T-cell (primary cell): ENCODE measurements at places on chromosomes 2 and 18. TPM values are rescaled to one million over a fixed set of nuclear protein-coding genes. Genes with fewer than 3 reads are reported as not detected.

The PLA2R1 gene
- total RNA-seq = 0.20 TPM

The SIX2 gene
- total RNA-seq = not detected

The LBX2 gene
- 0.73 TPM for total RNA-seq

The EGR4 gene
- 0.35 TPM for total RNA-seq

The SLC4A3 gene
- total RNA-seq = 0.37 TPM

The RELCH gene
- 46.5 TPM for total RNA-seq

The SLC16A14 gene
- 0.44 TPM for total RNA-seq

The SIX3 gene
- not detected for total RNA-seq

The ELOA2 gene
- not detected for total RNA-seq

The PAX8 gene
- total RNA-seq = 1.3 TPM

The ABCB11 gene
- total RNA-seq = 0.03 TPM

- H3K27me3 ChIP-seq = no peaks in the 10 kb centered on the region
- H3K4me1 ChIP-seq = no peaks in the 10 kb centered on the region
- peaks cover 10% of the 10 kb centered on the region for H3K36me3 ChIP-seq
Observed at GRCh38 chr18:24127735-24128134, 11.1 kb upstream of the CABYR start.

GRCh38 chr2:142218471-142218870 lies 87.7 kb upstream of the LRP1B start:
- no peak overlapping the region for H3K27ac ChIP-seq
- H3K4me1 ChIP-seq = no peaks in the 10 kb centered on the region
- no peaks in the 10 kb centered on the region for H3K27me3 ChIP-seq
- H3K36me3 ChIP-seq = no peaks in the 10 kb centered on the region
- no peak overlapping the region for H3K4me3 ChIP-seq
- DNase-seq = no peak

- H3K27me3 ChIP-seq = no peaks in the 10 kb centered on the region
- H3K4me1 ChIP-seq = no peaks in the 10 kb centered on the region
- no peak overlapping the region for H3K27ac ChIP-seq
- H3K36me3 ChIP-seq = no peaks in the 10 kb centered on the region
- DNase-seq = no peak
- no peak overlapping the region for H3K4me3 ChIP-seq
Observed at GRCh38 chr2:54208364-54209240, 47.4 kb downstream of the TSPYL6 start.

- H3K4me1 ChIP-seq = no peaks in the 10 kb centered on the region
- H3K36me3 ChIP-seq = no peaks in the 10 kb centered on the region
- H3K27ac ChIP-seq = no peak overlapping the region
- no peak for DNase-seq
- no peaks in the 10 kb centered on the region for H3K27me3 ChIP-seq
Observed at GRCh38 chr2:66929632-66930338, 467.3 kb upstream of the ETAA1 start.

GRCh38 chr2:201084863-201085262 lies 13.1 kb downstream of the NDUFB3 start:
- peaks cover 15% of the 10 kb centered on the region for H3K36me3 ChIP-seq
- no peak for DNase-seq
- H3K4me1 ChIP-seq = no peaks in the 10 kb centered on the region
- H3K4me3 ChIP-seq = no peak overlapping the region

DNA sequence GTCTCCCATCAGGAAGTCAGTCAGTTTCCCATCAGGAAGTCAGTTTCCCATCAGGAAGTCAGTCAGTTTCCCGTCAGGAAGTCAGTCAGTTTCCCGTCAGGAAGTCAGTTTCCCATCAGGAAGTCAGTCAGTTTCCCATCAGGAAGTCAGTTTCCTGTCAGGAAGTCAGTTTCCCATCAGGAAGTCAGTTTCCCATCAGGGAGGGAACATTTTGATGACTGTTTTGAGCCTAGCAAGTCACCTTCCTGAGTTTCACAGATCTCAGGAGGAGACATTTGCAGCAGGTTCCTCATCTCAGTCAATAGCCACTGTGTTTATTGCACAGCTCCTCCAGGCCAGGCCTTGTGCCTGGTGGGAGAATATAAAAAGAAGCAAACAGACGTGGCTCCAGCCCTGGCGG lies 31.9 kb downstream of the DIPK1C start:
- H3K36me3 ChIP-seq = no peaks in the 10 kb centered on the region
- H3K27me3 ChIP-seq = peaks cover 4% of the 10 kb centered on the region
- peaks cover 6% of the 10 kb centered on the region for H3K4me1 ChIP-seq
- H3K27ac ChIP-seq = no peak overlapping the region
- H3K4me3 ChIP-seq = no peak overlapping the region
- no peak for DNase-seq

DNA sequence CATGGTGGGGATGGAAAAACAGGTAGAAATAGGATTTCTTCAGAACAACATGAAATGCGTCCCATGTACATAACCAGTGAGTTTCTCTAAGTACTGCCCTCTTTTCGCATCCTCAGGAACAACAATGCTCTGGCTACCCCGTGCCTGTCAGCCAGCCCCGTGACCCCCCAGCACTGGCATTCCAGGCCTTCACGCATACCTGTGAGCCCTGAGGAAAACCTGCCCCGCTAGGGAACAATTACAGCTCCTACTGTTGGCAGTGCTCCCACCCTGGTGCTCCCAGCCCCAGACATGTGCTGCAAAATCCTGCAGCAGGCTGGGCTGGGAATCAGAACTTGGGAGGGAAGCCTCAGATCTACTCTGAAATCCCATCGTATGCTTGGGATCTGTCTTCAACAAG lies 9.1 kb downstream of the SMAD7 start:
- peak overlapping the region; percentile 75 for H3K27ac ChIP-seq
- no peaks in the 10 kb centered on the region for H3K27me3 ChIP-seq
- no peaks in the 10 kb centered on the region for H3K36me3 ChIP-seq
- peaks cover 71% of the 10 kb centered on the region for H3K4me1 ChIP-seq
- no peak for DNase-seq

DNA sequence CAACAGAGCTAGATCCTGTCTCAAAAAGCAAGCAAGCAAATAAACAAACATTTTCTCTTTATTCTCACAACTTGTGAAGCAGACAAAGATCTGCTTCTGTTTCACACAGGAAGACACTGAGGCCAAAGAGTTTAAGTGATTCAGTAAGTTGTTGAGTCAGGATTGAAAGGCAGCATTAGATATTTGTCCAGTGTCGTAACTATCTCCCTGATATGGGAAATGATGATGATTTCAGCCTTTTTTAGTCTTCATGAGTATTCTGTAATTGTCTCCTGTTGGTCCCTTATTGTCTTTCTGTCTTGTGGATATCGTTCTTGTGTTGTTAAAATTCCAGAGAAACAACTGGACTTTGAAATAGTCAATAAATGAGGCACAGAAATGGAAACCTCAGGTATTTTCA lies 59.6 kb downstream of the GATA6 start:
- H3K27ac ChIP-seq = no peak overlapping the region
- no peaks in the 10 kb centered on the region for H3K36me3 ChIP-seq
- no peak for DNase-seq
- H3K4me3 ChIP-seq = no peak overlapping the region
- peaks cover 5% of the 10 kb centered on the region for H3K27me3 ChIP-seq

- peaks cover 33% of the 10 kb centered on the region for H3K27me3 ChIP-seq
- H3K36me3 ChIP-seq = no peaks in the 10 kb centered on the region
- DNase-seq = no peak
- H3K4me1 ChIP-seq = peaks cover 11% of the 10 kb centered on the region
- H3K27ac ChIP-seq = no peak overlapping the region
Observed at GRCh38 chr2:216366777-216367471, 5.4 kb downstream of the MARCHF4 start.

DNA sequence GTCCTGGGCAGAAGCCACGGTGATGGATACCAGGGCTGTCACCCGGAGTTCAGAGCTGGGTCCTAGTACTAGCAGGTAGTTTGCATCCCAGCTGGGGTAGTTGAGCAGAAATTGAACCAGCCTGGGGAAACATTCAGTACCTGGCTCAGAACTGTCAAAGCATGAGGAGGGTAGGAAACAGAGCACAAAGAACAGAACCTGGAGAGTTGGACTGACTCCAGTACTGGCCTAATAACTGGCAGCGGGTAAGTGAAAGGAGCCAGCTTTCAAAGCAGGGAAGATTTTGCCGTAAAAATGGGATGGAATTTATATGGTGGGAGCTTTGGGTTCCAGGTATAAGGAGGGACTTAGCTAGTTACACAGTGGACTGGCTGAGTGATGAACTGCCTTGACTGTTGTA lies 23.8 kb downstream of the ATG16L1 start:
- peaks cover 15% of the 10 kb centered on the region for H3K4me1 ChIP-seq
- H3K36me3 ChIP-seq = peaks cover 88% of the 10 kb centered on the region
- DNase-seq = no peak
- no peaks in the 10 kb centered on the region for H3K27me3 ChIP-seq
- no peak overlapping the region for H3K4me3 ChIP-seq
- H3K27ac ChIP-seq = no peak overlapping the region

DNA sequence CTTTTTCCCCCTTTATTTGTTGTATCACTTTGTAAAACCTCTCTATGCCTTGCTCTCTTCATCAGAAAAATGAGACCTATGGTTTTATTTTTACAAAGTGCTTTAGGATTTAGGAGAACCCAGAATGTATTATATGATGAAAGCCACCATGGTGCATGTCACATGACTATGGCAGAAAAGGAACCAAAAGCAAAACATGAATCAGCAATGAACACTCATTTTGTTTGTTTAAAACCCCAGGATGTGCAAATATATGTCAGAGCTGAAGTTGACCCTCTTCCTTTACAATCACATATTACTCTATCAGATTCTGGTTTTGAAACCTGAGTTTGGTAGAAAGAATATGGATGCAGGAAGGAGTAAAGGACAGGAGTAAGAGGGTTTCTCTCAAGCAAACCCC lies 70.0 kb downstream of the FIGN start:
- no peaks in the 10 kb centered on the region for H3K36me3 ChIP-seq
- DNase-seq = no peak
- H3K4me1 ChIP-seq = no peaks in the 10 kb centered on the region
- H3K27me3 ChIP-seq = no peaks in the 10 kb centered on the region
- H3K27ac ChIP-seq = no peak overlapping the region

- H3K4me3 ChIP-seq = no peak overlapping the region
- DNase-seq = no peak
- H3K27me3 ChIP-seq = no peaks in the 10 kb centered on the region
- H3K27ac ChIP-seq = no peak overlapping the region
- H3K36me3 ChIP-seq = no peaks in the 10 kb centered on the region
Observed at GRCh38 chr2:123916531-123916930, 108.6 kb upstream of the CNTNAP5 start.

GRCh38 chr2:157184161-157184895 lies 73.2 kb upstream of the GALNT5 start:
- H3K4me3 ChIP-seq = no peak overlapping the region
- H3K27me3 ChIP-seq = no peaks in the 10 kb centered on the region
- no peak for DNase-seq
- no peaks in the 10 kb centered on the region for H3K36me3 ChIP-seq
- H3K27ac ChIP-seq = no peak overlapping the region
